ENCODE measurements at places on chromosomes 5 and 9.

DNA sequence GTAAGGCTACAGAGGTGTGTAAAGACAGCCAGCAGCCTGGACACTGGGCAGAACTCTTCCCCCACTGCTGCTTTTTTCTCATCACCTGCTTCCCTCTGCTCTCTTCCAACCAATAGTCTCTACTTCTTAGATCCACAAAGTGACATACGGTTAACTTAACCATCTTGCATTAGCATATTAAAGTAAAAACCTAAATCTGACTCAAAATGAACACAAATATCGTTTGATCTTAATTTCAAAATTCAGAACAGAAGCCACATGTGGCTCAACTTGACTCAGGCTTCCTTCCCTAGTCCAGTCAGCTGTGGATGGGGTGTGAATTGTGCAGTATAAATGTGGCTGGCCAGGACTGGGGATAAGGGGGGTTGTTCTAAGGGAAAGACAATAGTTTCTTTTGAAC lies 114.3 kb downstream of the STARD4 start:
- no peak overlapping the region for H3K27ac ChIP-seq
- no peaks in the 10 kb centered on the region for H3K36me3 ChIP-seq
- no peak for DNase-seq
- no peaks in the 10 kb centered on the region for H3K4me1 ChIP-seq

DNA sequence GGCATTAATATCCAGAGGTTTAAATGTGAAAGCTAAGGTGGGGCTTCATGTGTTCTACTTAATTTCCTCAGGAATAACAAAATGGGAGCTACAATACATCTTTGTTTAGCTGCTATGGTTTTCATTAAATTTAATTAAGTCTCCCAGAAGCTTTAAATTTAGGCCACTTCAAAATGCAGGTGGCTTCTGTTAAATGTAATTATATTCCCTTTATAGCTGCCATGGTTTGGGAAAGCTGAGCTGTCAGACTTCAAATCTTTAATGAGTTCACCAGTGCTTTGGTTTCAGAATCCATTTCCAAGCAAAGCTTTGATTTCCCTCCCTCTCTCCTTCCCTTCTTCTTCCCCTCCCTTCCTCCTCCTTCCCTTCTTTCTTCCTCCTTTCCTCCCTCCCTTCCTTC lies 58.4 kb upstream of the FAM170A start:
- H3K27ac ChIP-seq: no peak overlapping the region
- no peaks in the 10 kb centered on the region for H3K36me3 ChIP-seq
- no peak for DNase-seq
- no peaks in the 10 kb centered on the region for H3K27me3 ChIP-seq
- no peak overlapping the region for H3K4me3 ChIP-seq
- no peaks in the 10 kb centered on the region for H3K4me1 ChIP-seq

- DNase-seq: no peak
Observed at GRCh38 chr5:53929570-53929969, 369.1 kb downstream of the NDUFS4 start.

- H3K27ac ChIP-seq: peak overlapping the region; percentile 20
- no peaks in the 10 kb centered on the region for H3K36me3 ChIP-seq
- no peak for DNase-seq
- H3K27me3 ChIP-seq: no peaks in the 10 kb centered on the region
Observed at GRCh38 chr9:109969573-109970237, 189.7 kb downstream of the PALM2AKAP2 start.

GRCh38 chr5:170201311-170201710 lies 31.5 kb upstream of the C5orf58 start:
- H3K4me1 ChIP-seq: no peaks in the 10 kb centered on the region
- no peak overlapping the region for H3K27ac ChIP-seq
- no peak overlapping the region for H3K4me3 ChIP-seq
- no peaks in the 10 kb centered on the region for H3K36me3 ChIP-seq

DNA sequence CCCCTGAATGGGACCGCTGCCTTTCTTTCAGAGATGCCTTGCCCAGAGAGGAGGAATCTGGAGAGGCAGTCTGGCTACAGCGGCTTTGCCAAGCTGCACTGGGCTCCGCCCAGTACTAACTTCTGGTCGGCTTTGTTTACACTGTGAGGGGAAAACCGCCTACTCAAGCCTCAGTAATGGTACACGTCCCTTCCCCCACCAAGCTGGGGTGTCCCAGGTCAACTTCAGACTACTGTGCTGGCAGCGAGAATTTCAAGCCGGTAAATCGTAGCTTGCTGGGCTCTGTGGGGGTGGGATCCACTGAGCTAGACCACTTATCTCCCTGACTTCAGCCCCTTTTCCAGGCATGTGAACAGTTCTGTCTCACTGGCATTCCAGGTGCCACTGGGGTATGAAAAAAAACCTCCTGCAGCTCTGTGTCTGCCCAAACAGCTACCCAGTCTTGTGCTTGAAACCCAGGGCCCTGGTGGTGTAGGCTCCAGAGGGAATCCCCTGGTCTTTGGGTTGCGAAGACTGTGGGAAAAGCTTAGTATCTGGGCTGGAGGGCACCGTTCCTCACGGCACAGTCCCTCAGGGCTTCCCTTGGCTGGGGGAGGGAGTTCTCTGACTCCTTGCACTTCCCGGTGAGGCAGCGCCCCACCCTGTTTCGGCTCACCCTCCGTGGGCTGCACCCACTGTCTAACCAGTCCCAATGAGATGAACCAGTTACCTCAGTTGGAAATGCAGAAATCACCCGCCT lies 171.2 kb downstream of the CWC27 start:
- H3K4me1 ChIP-seq: peaks cover 10% of the 10 kb centered on the region
- H3K36me3 ChIP-seq: no peaks in the 10 kb centered on the region
- no peak overlapping the region for H3K27ac ChIP-seq
- peak overlapping the region; percentile 12 for H3K4me3 ChIP-seq
- H3K27me3 ChIP-seq: no peaks in the 10 kb centered on the region

- H3K27me3 ChIP-seq: no peaks in the 10 kb centered on the region
- no peak overlapping the region for H3K4me3 ChIP-seq
- peaks cover 4% of the 10 kb centered on the region for H3K4me1 ChIP-seq
- H3K27ac ChIP-seq: no peak overlapping the region
- DNase-seq: no peak
Observed at GRCh38 chr9:105969636-105970035, 275.3 kb downstream of the TMEM38B start.

DNA sequence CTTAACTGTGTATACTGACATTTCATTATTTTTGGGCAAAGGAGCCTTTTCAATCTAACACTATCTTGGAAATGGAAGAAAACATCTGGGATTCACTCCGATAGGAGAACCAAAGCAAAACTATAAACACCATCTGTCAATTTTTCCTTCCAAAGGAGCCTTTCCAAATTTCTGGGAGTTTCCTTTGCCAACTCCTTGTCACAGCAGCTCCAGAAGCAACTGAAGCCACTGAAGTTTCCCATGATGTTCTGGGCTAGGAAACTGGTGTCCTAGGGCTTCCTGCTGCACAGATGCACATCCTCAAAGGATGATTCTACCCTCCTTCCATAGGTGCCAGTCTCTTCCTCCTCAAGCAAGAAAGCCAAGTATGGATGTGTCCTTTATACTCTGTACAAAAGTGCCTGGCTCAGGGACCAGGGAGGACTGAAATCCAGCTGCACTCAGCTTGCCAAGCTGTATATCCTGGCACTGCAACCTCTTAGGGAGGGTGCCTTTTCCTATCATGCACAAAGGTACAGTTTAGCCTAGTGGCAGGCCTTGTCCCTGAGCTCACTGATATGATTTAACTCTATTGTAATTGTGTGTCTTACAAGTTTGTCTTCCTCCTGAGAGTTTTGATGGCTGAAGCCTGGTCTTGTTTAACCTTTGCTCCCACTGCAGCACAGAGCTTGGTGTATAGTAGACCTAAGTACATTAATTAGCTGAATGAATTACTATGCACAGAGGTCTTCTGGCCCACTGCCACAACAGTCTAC lies 8.4 kb upstream of the UBAP1 start:
- DNase-seq: no peak
- no peaks in the 10 kb centered on the region for H3K27me3 ChIP-seq
- no peak overlapping the region for H3K4me3 ChIP-seq
- H3K4me1 ChIP-seq: peaks cover 12% of the 10 kb centered on the region

- H3K4me3 ChIP-seq: no peak overlapping the region
- no peaks in the 10 kb centered on the region for H3K27me3 ChIP-seq
- DNase-seq: no peak
- no peaks in the 10 kb centered on the region for H3K36me3 ChIP-seq
- H3K27ac ChIP-seq: no peak overlapping the region
- no peaks in the 10 kb centered on the region for H3K4me1 ChIP-seq
Observed at GRCh38 chr5:156444753-156445291, 117.9 kb downstream of the SGCD start.

- no peak overlapping the region for H3K27ac ChIP-seq
- H3K36me3 ChIP-seq: no peaks in the 10 kb centered on the region
- no peak for DNase-seq
- H3K27me3 ChIP-seq: no peaks in the 10 kb centered on the region
- no peak overlapping the region for H3K4me3 ChIP-seq
- H3K4me1 ChIP-seq: no peaks in the 10 kb centered on the region
Observed at GRCh38 chr5:12614608-12615007, 710.4 kb upstream of the CTNND2 start.

- no peak for DNase-seq
- no peaks in the 10 kb centered on the region for H3K4me1 ChIP-seq
- no peaks in the 10 kb centered on the region for H3K36me3 ChIP-seq
- no peak overlapping the region for H3K27ac ChIP-seq
- H3K4me3 ChIP-seq: no peak overlapping the region
Observed at GRCh38 chr5:22947921-22948320, 94.8 kb upstream of the CDH12 start.

DNA sequence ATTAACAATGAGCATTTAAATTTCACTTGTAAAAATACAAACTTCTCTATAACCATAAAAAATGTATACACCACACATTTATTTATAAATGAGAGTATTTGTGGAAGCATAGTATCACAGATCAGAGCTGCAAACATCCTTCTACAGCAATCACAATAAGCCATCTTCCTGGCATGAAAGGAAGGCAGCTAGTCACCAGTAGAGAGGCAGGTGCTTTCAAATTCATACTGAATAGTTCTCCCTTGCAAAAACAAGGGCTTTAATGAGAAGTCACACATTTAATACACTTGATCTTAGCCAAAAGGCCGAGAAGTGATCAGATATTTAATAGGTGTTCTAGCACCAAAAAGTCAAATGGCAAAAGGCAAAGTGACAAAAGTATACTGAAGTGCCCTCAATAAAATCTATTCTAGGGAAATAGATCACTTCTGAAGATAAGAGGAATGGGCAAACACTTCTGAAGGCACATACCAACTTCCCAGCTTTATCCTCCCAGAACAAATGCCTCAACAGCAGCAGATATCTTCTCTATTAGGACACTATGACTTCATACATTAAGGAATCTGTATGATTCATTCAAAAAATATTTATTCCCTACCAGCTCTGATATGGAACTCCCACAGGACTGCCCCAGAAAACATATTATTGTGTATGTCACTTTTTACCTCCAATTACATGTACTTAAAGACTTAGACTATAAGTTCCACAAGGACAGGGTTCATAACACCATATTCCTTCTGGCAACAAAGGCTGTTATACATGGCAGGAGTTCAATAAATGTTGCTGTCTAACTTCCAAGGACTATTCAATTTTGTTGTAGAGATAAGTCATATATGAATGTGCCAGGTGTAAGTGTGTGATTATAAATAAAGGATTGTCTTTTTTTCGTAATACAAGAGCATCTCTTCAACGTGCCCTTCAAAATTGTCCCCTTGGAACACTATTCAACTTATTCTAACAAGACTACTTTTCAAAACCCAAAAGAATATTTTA lies 31.7 kb downstream of the MAPKAP1 start:
- no peaks in the 10 kb centered on the region for H3K36me3 ChIP-seq
- H3K4me1 ChIP-seq: peaks cover 10% of the 10 kb centered on the region
- DNase-seq: no peak
- H3K27me3 ChIP-seq: no peaks in the 10 kb centered on the region
- no peak overlapping the region for H3K27ac ChIP-seq

DNA sequence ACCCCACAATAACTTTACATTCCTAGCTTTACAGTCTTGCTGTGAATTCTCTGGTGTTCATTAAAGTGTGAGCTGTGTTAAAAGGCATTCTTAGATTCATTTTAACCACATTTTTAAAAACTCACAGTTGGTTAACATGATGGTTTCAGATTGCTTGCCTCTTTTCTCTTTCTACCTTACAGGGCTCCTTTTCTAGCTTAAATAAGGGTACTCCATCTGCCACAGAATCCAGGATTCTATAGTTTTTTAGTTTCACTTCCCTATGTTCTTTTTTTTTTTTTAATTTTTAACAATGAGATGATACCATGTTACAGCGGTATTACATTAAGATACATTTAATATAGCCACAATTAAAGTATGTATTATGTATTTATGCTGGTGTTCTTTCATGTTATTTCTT lies 3.9 kb upstream of the FBXO4 start:
- no peaks in the 10 kb centered on the region for H3K27me3 ChIP-seq
- no peak overlapping the region for H3K27ac ChIP-seq
- H3K4me3 ChIP-seq: no peak overlapping the region

GRCh38 chr5:132291026-132291425 lies 3.2 kb upstream of the SLC22A4 start:
- no peaks in the 10 kb centered on the region for H3K36me3 ChIP-seq
- H3K4me1 ChIP-seq: peaks cover 25% of the 10 kb centered on the region
- H3K27me3 ChIP-seq: no peaks in the 10 kb centered on the region
- DNase-seq: no peak
- no peak overlapping the region for H3K27ac ChIP-seq

DNA sequence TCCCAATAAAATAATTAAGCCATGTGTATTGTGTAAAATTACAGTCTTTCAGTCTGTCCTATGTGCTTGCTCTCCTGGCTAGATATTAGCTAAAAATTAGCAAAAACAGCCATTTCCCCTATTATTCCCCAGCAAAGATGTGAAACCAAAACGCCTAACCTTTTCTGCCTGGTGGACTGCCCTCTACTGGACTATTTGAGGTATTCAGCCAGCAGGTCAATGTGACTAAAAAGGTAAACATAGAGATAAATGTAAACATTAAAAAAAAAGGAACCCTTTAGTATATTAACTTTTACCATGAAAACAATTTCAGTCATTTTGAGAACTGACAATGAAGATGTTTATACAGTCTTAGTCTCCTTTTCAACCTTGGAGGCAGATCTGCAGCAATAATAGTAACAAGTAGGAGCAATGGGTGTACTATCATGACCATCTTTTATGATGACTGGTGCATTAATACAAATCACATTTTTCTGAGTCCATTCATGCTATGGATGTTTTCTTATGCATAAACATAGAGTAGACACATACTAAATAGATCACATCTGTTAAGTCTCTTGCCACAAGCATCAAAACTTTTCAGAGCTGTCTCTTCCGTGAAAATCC lies 10.1 kb downstream of the ATG12 start:
- peaks cover 43% of the 10 kb centered on the region for H3K36me3 ChIP-seq
- DNase-seq: no peak
- no peaks in the 10 kb centered on the region for H3K27me3 ChIP-seq
- H3K4me3 ChIP-seq: no peak overlapping the region
- H3K27ac ChIP-seq: no peak overlapping the region
- no peaks in the 10 kb centered on the region for H3K4me1 ChIP-seq

- no peaks in the 10 kb centered on the region for H3K27me3 ChIP-seq
- no peaks in the 10 kb centered on the region for H3K36me3 ChIP-seq
- H3K4me3 ChIP-seq: no peak overlapping the region
Observed at GRCh38 chr5:10695055-10695649, 65.9 kb downstream of the DAP start.
